ENCODE measurements at places on chromosomes 11 and 22.
A peak's percentile ranks its signal among the peaks of the same experiment; 100 is the strongest.

DNA sequence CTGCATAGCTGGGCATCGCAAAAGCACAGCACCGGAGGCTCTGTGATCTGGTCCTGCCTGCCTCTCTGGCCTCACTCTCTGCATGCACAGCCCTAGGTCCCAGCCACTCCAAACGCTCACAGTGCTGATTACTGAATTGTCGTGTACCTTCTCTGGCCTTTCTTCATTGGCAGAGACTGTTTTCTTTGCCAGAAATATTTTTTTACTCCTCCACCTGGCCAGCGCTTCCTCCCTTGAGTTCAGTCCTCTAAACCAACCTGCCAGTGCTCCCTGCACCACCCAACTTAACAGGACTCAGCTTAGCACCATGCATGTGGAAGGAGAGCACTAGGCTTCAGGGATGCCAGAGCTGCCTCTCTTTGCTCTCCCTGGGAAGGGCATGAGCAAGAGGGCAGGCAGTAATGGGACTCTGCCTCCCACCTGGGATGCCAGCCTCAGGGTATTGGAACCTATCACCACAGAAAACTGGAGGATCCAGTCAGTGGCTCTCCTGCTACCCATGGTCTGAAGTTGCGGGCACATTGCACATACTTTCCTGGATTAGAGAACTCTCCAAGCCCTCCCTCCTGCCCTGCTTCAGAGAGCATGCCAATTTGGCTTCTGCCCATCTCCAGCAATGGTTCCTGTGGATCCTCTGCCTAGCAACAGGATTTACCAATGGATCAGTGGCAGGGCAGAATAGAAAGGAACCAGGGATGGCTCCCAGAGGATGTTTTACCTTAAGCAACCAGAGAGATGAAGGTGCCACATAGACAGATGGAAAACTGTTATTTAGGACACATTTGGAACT is 37.0 kb upstream of the GNAZ start:
- DNase-seq, result no peak
- H3K4me3 ChIP-seq, result no peak overlapping the region
- H3K27ac ChIP-seq, result no peak overlapping the region
- H3K27me3 ChIP-seq, result no peaks in the 10 kb centered on the region
- no peaks in the 10 kb centered on the region for H3K4me1 ChIP-seq
- no peaks in the 10 kb centered on the region for H3K36me3 ChIP-seq

GRCh38 chr11:67376873-67377808 is 3.7 kb upstream of the CLCF1 start:
- H3K4me3 ChIP-seq, result no peak overlapping the region
- H3K36me3 ChIP-seq, result no peaks in the 10 kb centered on the region
- DNase-seq, result no peak
- H3K4me1 ChIP-seq, result peaks cover 70% of the 10 kb centered on the region
- H3K27ac ChIP-seq, result no peak overlapping the region

- H3K27me3 ChIP-seq, result no peaks in the 10 kb centered on the region
- H3K27ac ChIP-seq, result no peak overlapping the region
- no peaks in the 10 kb centered on the region for H3K36me3 ChIP-seq
- no peaks in the 10 kb centered on the region for H3K4me1 ChIP-seq
- H3K4me3 ChIP-seq, result no peak overlapping the region
- no peak for DNase-seq
These were observed 8.5 kb upstream of the NAALADL1 start for GRCh38 chr11:65066805-65067291.

DNA sequence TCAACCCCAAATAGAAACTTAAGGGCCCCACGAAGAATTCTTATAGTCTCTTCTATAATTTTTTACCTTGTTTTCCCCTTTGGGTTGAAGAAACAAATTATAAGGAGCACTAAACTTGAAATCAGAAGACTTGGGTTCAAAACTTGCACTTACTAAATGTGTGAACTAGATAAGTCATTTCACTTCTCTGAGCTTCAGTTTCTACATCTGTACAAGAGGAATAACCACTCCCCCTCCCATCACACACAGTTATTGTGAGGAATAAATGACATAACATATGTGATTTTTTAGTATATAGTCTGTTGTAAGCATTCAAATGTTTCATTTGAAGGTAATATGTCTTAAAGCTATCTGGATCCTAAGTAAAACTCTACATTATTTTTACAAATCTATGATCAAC is 78.8 kb downstream of the LIF start:
- H3K27ac ChIP-seq, result no peak overlapping the region
- DNase-seq, result no peak
- H3K4me3 ChIP-seq, result no peak overlapping the region
- H3K27me3 ChIP-seq, result no peaks in the 10 kb centered on the region
- no peaks in the 10 kb centered on the region for H3K4me1 ChIP-seq

DNA sequence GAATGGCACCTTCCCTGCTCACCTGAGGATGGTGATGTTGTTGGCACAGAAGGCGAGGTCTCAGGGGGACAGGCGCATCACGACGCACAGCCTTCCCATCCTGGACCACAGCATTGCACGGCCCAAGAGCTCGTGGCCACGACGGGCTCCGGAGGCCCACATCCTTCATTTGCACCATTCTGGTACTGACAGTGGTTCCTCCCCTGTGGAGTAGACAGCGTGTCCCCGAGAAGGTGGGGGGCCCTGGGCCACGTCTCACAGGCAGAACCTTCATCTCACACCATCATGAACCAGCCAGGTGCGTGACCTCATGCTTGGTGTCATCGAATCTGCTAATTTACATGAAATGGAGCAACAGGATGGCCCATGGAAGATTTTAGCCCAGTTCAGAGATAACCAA is 180.0 kb downstream of the CTTN start:
- H3K36me3 ChIP-seq, result no peaks in the 10 kb centered on the region
- H3K4me1 ChIP-seq, result no peaks in the 10 kb centered on the region
- no peaks in the 10 kb centered on the region for H3K27me3 ChIP-seq
- H3K27ac ChIP-seq, result no peak overlapping the region

DNA sequence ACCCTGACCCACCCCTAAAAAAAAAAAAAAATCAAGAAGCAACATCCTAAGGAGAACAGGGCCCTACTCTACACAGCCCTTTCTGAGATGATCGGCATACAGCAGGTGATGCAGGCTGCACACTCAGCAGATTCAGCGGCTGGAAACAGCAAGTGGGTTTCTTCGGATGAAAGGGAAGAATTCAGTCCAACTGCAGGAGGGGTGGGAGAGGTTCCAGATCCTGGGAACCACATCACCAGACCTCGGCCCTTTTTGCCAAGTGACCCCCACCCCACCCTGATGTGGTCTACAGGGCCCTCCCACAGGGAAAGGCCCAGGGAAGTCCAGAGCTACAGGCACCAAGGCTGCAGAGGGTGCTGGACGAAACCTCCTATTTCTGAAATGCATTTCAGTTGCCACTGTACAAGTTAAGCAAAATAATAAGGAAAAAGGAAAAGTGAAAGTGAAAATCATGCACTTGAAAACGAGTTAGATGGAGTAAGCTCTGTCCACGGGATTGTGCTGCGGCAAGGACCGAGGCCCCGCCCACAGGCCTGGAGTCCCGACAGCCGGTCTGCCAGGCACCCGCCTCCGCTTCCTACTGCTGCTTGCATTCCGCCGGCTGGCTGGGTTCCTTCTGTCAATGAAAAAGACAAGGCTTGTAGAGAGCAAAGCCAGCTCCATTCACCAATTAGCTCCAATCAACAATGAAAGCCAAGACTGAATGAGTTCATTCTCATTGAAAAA is 16.0 kb upstream of the PHLDA2 start:
- H3K4me3 ChIP-seq, result peak overlapping the region; percentile 9
- no peak for DNase-seq
- peaks cover 23% of the 10 kb centered on the region for H3K36me3 ChIP-seq
- H3K27me3 ChIP-seq, result no peaks in the 10 kb centered on the region
- peak overlapping the region; percentile 55 for H3K27ac ChIP-seq
- peaks cover 33% of the 10 kb centered on the region for H3K4me1 ChIP-seq

DNA sequence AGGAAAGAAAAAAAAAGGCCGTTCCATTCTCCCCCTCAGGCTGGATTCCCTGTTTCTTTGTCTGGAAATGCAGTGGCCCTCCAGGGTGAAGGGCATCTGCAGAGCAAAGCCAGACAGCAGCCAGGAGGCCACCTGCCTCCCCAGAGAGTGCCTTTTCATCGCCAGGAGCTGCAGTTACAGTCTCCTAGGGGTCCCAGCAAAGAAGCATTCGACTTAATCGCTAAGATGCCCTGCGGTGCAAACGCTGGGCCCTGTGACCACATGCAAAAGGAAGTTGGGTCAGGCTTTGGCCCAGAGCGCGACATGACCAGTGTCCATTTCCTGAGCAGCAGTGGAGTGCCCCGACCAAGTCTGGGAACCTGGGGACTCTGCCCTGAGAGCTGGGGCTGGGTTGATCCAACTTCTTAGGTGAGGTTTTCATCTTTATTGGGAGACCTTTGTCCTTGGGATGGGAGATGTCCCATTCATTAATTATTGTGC is 304.6 kb downstream of the OPCML start:
- DNase-seq, result no peak
- H3K4me1 ChIP-seq, result peaks cover 10% of the 10 kb centered on the region
- H3K27me3 ChIP-seq, result no peaks in the 10 kb centered on the region
- no peak overlapping the region for H3K4me3 ChIP-seq

DNA sequence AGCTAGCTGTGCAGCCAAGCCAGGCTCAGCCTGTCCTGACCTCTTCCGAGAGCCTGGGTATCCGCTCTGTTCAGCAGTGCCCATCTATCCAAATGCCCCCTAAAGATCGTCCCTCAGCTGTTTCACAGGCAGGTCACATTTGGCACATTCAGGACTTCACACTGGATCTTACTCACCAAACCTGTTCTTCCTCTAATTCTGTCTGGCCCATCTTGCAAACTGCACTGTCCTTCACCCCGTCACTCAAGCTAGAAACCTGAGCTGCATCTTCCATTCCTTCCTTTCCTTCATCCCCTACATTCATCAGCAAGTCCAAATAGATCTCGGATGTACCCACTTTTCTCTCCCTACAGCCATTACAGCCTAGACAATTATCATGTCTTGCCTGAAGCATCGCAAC is 60.7 kb upstream of the CSNK2A3 start:
- no peaks in the 10 kb centered on the region for H3K36me3 ChIP-seq
- DNase-seq, result no peak
- no peak overlapping the region for H3K27ac ChIP-seq
- H3K27me3 ChIP-seq, result no peaks in the 10 kb centered on the region
- no peak overlapping the region for H3K4me3 ChIP-seq

- H3K27ac ChIP-seq, result no peak overlapping the region
- no peaks in the 10 kb centered on the region for H3K27me3 ChIP-seq
- no peak overlapping the region for H3K4me3 ChIP-seq
These were observed 5.4 kb downstream of the LMF2 start for GRCh38 chr22:50502096-50502495.

DNA sequence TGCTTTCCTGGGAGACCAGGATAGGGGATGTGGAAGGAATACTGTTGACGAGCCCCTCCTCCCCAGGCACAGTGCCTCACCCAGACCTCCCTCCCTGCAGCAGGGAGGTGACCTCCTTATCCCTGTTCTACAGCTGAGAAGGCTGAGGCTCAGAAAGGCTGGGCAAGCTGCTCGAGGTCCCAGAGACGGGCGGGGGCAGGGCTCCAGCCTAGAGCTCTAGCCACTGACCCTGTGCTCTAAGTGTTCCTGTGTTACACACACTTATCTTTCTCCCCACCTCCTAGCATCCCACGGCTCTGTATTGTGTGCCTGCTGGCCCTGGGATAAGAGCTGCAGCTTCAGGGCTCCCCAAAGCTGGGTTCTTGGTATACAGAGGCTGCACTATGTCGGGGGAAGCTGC is 7.9 kb downstream of the CCDC134 start:
- no peak overlapping the region for H3K4me3 ChIP-seq
- no peak for DNase-seq
- no peaks in the 10 kb centered on the region for H3K4me1 ChIP-seq
- H3K27me3 ChIP-seq, result no peaks in the 10 kb centered on the region

DNA sequence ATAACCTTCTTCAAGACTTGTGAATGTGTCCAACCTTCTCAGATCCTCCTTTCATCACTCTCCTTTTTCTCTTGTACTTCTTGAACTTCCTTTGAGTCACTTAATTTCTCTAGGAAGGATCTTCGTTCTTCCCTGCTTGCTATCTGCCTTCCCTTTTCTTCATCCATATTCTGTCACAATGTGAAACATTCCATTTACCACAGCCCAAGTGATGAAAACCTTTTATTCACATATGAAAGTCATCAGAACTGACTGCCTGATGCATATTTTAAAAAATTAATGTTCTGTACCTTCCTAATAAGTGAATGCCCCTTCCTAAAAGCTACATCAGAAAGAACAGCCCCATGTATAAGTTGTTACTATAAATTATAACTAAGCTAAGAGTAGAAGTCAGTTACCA is 520.4 kb upstream of the LUZP2 start:
- H3K36me3 ChIP-seq, result no peaks in the 10 kb centered on the region
- no peak overlapping the region for H3K4me3 ChIP-seq
- H3K4me1 ChIP-seq, result no peaks in the 10 kb centered on the region

DNA sequence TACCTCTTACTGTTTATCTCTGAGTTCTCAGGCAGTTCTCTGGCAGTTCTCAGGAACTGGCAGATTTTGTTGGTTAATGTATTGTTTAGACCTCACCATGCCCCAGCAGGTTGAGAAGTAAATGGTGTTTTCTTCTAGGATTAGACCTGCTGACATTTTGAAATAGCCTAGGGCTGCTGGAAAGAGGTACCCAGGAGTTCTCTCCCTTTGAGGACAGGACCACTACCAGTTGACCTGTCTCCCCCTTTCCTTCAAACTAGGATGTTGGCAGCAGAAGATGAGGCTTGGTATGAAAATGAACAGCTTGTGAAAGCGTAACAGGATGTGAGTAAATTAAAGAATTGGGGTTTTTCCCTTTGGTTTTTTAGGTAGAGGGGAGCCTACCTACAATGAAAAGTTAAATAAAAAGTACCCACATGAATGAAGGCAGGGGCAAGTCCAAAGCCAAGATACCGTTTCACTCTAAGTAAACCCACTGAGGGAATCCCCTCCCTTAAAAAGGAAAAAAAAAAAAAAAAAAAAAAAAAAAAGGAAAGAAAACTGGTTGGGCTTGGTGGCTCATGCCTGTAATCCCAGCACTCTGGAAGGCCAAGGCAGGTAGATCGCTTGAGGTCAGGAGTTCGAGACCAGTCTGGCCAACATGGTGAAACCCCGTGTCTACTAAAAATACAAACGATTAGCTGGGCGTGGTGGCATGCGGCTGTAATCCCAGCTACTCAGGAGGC is 96.2 kb downstream of the PDHX start:
- no peak for DNase-seq
- H3K27ac ChIP-seq, result peak overlapping the region; percentile 16
- H3K4me1 ChIP-seq, result no peaks in the 10 kb centered on the region
- H3K27me3 ChIP-seq, result no peaks in the 10 kb centered on the region
- H3K4me3 ChIP-seq, result no peak overlapping the region
- no peaks in the 10 kb centered on the region for H3K36me3 ChIP-seq

DNA sequence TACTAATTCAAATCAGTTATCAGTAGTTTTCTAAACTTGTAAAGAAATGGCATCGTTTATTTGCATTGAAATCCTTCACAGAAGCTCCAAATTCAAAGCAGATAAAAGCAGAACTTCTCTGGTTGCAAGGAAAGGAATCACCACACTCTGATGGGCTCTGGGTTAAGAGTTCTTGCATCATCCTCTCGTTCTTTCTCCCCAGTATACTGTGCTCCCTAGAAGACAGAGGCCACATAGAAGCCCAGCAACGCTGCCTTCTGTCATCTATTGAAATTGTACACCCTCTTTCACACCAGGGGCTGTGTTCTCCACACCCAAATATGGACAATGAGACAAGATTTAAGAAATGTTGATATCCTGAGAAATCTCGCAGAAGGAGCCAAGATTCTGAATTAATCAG is 29.3 kb downstream of the FAT3 start:
- H3K4me3 ChIP-seq, result no peak overlapping the region
- no peaks in the 10 kb centered on the region for H3K4me1 ChIP-seq
- no peak for DNase-seq

GRCh38 chr11:11706028-11706427 is 84.2 kb upstream of the GALNT18 start:
- DNase-seq, result no peak
- H3K4me1 ChIP-seq, result no peaks in the 10 kb centered on the region
- no peaks in the 10 kb centered on the region for H3K27me3 ChIP-seq
- H3K36me3 ChIP-seq, result no peaks in the 10 kb centered on the region
- no peak overlapping the region for H3K27ac ChIP-seq

Measured in esophagus squamous epithelium (tissue), 5 donors.